ENCODE measurements at places on chromosomes 1 and 21.

DNA sequence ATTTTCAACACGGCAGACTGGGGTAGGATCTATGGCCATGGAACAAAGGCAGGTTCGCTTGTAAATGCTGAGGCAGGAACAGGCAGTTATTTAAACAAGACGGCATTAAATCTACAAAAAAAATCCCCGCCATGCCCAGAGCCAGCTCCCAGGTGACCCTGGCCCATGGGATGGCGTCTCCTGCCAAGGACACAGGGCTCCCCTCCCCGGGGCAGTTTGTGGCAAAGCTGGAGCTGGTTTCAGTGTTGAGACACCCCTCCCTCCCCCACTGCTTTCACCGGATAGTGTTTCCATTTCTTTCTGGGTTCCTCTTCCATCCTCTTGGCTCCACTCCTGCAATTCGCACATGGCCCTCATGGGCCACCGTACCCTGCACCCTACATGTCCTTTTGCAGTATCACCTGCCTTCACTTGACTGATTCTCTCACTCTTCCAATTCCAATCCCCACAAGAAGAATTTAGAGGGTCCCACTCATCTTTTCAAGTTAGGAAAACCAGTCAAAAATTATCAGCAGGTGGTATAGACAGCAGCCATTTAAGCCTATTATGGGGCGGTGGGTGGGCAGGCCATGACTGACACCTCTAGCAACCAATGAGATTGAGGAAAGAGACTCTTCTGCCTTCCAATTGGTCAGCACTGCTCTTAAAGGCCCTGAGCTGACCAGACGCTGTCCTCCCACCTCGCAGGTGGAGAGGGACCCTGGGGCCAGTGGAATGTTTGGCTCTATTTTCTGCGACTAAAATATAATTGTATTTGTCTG is 52.0 kb downstream of the OLIG1 start:
- DNase-seq, result peak; percentile 5

- peak; percentile 91 for DNase-seq
These were observed at the start of gene DNAH14 for GRCh38 chr1:224929335-224930237. Gene DNAH14 (plus strand): TSS chr1:224929675. CDS start chr1:224952703, 23,028 bp downstream.

GRCh38 chr1:92820024-92820423 is 11.8 kb upstream of the RPL5 start:
- no peak for DNase-seq

DNA sequence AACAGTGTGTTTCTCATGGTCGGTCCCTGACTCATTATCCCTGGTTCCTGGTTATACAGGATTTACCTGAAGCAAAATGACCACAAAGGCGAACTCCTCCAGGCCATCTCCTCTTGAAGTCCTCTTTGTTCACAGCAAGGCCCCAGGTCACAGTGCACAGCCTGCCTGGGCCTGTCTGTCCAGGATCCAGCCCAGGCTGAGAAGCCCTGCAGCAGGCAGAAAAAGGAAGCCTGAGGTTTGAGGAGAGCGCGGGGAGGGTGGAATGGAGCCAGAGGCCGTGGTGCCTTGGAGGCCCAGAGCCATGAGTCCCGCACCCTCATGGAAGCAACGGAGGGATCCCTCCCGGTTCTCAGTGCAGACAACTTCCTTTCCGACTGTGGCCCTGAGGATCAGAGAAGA is 136.8 kb upstream of the IRF2BP2 start:
- DNase-seq, result no peak

- no peak for DNase-seq
These were observed 20.2 kb downstream of the NFYC start for GRCh38 chr1:40711465-40712404.

DNA sequence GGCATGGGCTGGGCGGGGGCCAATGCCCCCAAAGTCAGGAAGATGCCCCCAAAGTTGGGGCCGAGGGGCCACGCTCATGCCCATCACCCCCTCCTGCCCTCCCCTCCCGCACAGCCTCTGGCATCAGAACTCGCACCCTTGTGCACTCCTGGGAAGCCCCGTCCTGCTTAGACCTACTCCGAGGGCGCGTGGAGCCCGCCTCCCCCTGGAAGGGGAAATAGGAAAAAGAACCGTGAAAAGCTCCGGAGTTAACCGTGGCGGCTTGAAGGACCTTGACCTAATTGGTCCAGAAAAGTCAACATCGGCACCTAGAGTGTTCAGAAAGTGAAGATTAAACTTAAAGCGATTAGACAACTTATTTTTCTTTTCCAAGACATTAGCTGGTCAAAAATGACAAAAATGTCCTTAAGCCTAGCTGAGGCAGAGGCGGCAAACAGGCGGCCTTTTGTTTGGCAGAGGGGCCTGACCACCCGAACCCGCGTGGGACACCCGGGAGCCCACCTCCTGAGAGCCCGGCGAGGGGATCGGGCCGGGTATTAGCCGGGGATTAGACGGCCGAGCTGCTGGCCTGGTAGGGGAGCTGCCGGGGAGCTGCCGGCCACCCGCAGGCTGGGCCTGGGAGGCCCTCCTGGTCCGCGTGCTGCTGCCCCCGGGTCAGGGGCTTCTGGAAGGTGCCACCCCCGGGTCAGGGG is 65.5 kb downstream of the PRDM16 start:
- DNase-seq, result no peak

GRCh38 chr1:147046189-147046862 is 108.2 kb downstream of the NBPF12 start:
- no peak for DNase-seq

DNA sequence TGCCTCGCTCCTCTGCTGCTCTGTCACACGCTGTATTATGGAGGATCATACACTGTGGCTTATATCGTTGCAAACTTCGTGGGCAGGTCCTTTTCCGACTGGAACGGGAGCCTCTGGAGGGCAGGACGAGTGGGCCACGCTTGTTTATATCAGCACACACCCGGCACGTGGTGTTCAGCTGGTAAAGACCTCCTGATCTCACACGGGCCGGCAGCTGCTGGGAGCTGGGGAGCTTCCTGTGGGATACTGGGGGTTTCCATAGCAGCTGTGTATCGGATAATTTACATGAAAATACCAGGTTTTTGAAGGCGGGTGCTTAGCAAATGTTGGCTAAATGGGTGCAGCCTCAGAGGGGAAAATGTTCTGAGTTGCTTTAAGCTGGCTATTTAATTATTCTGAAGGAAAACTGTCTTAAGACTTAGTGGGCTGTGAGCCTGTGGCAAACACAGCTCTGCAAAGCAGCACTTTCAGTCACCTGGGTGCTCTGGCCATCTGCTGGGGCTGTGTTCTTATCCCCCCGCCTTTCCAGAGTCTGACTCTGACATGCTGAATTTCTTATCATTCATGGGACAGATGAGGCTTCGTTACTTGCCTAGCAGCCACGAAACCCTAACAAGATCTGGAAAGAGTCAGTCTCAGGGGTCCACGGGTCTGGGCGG is 103.6 kb upstream of the GCLM start:
- DNase-seq, result no peak

DNA sequence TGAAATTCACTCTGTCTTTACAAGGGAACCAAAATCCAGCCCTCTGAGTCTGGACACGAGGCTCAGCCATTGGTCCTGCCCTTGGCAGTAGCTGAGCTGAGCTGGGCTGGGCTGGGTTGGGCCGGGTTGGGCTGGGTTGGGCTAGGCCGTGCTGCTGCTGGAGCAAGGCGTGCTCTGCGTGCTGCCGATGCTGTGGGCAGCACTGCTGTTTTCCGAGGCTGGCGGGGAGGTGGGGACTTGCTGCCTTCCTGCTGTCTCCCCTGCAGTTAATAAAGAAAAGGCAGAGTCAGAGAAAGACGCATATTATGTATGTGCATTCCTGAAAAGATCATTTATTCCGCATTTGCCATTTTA is 182.9 kb downstream of the CDC7 start:
- DNase-seq, result no peak

- no peak for DNase-seq
These were observed 25.3 kb downstream of the PTP4A2 start for GRCh38 chr1:31912839-31913239.

- no peak for DNase-seq
These were observed 555.6 kb downstream of the LTN1 start for GRCh38 chr21:28437061-28437460.

DNA sequence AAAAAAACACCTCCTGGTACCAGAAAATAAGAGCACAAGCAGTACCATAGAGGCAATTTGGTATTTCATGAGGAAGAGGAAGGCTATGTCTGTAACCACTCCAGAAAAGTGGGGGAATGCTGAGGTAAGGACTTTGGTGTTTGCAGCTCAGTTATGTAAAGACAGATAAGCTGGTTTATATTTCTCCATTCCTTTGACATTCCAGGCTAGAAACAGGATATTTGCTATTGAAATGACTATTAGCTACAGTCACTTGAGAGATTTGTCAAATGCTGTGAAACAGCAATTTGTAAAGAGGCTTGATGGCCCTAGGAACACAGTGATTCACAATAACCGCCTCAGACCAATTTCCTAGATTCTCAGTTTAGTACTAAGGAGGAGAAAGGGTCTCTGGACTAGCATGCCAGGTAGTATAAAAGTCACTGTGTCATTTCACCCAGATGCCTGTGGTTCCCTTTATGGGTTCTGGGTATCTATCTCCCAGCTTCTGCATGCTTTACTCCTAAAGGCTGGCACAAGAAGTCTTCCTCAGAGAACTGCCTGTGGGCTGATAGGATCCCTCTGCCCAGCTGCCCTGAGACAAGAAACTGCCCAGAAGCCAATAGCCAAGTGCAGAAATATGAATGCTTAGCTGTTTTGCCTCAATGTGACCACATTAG is 80.5 kb downstream of the VCAM1 start:
- no peak for DNase-seq

- no peak for DNase-seq
These were observed 46.2 kb upstream of the PALMD start for GRCh38 chr1:99599678-99600175.

GRCh38 chr1:180267211-180267561 is 37.1 kb downstream of the LHX4 start:
- DNase-seq, result no peak

DNA sequence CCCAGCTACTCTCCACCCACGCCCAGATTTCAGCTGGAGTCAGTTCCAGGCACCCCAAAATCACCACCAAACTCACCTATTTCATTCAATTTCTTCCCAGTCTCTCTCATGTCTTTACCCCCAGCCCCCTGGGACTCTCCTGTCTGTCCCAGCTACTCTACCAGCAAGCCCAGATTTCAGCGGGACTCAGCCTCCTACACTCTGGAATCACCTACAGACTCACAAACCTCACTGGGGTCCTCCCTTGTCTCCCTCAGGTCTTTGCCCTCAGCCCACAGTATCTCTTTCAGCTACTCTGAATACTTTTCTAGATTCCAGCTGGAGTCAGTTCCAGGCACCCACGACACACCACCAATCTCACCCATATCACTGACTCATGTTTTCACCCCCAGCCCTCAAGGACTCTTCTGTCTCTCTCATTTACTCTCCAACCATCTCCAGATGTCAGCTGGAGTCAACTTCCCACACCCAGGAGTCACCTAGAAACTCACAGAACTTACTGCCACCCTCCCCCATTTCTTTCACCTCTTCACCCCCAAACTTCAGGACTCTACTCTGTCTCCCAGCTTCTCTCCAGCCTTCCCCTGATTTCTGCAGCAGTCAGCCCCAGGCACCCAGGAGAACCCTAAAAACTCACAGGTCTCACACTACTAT is 1529.3 kb upstream of the TPTE start:
- no peak for DNase-seq

DNA sequence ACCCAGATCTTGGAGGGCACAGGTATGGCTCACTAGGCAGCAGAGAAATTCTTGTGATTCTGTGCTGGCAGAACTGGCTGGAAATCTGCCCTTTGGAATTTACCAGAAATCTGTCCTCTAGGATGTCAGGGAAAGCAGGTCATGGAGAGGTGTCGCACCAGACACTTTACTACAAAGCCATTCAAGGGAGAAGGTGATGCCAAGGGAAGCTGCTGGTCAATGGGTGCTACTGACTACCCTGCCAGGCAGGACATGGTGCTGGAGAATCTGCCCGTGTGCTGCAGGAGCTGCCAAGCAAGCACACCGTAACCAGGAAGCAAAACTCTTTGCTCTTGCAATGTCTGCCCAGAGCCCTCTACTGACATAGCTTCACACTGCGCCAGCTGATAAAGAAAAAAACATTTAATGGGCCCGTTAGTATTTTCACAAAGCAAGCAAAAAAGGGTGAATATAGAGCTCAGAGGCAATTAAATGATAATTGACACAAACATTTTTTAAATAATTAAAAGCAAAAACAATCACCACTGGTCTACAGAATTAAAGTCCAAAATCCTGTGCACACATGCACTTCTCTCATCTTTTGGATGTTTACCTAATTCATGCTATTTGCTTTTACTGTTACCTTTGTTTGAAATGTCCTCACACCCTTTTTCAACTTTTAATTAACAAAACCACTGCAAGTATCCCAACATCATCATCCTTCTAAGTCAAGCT is 7.2 kb upstream of the FBXO28 start:
- peak; percentile 12 for DNase-seq

DNA sequence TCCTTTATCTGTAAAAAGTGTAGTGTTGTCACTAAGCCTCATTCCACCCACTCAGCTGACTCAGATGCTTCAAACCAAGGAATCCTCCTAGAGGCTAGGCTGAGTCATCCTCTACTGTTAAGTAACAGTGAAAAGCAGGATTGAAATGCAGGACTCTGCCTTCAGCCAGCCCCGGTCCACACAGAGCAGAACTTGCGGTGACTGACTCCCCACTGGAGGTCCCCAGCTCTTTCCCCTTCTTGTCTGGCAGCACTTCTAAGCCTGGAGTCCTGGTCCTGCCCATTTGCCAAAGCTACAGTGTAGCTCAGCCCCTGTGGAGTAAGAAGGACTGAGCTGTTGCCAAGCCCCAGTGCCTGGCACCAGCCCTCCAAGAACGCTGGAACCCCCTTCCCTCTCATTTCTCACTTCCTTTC is 1.7 kb downstream of the RAB7B start:
- no peak for DNase-seq

GRCh38 chr1:225476538-225476988 is 48.7 kb upstream of the LBR start:
- no peak for DNase-seq

- no peak for DNase-seq
These were observed 234.6 kb upstream of the IRF2BP2 start for GRCh38 chr1:234844479-234845031.

DNA sequence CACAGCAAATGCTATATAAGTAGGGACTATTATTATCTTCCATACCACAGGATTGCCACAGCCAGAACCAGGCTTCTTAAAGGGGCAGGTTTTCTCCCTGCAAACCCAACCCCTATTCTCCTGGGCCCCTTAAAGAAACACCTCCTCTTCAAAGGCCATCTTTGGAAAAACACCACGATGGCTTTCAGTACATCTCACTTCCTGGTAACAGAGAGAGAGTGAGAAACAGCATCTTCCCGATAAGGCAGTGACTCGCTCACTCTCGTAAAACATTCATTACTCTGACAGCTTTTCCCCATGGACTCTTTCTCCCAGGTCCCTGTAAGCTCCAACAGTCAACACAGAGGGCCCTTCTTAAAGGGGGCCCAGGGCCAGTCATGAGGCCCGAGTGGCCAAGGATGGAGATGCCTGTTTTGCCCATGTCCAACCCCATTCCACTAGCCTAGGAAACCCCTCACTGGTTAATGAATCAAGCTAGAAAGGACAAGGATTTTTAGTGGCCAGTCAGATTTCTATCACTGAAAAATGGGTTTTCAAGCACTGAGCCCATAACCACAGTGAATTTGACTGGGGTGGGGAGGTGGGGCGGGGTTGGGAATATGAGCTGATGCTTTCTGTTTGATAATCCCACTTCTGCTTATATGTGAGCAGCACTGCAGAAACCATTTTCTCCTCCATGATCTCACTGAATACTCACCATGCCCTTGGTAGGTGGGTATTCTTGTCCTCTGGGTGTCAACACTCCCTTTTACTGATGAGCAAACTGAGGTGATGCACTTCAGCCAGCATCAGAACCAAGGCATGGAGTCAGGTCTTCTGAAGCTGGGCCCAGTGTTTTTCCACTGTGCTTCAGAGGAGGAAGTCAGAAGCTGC is 3.6 kb upstream of the NAV1 start:
- DNase-seq, result no peak

GRCh38 chr1:200665861-200666260 is 3.8 kb downstream of the DDX59 start:
- no peak for DNase-seq
